ENCODE measurements at places on chromosomes 4 and X.

GRCh38 chrX:9525511-9526248 lies 60.8 kb downstream of the TBL1X start:
- DNase-seq: no peak

DNA sequence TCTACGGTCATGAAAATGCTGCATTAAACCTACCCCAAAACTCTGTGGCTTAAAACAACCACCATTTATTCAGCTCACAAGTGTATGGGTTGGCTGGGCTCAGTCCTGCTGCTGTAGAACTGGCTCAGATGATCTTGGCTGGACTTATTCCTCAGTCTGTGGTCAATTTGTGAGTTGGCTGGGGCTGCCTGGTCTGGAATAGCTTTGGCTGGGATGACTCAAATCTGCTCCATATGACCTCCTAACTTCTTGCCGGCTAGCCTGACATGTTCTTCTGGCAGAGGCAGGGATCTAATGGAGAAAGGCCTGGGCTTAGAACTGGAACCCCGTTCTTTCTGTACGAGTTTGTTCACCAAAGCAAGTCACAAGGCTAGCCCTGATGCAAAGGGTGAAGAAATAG lies 71.7 kb downstream of the CFAP299 start:
- peak; percentile 30 for DNase-seq

- no peak for DNase-seq
Observed at GRCh38 chr4:37082912-37083311, 161.6 kb upstream of the NWD2 start.

DNA sequence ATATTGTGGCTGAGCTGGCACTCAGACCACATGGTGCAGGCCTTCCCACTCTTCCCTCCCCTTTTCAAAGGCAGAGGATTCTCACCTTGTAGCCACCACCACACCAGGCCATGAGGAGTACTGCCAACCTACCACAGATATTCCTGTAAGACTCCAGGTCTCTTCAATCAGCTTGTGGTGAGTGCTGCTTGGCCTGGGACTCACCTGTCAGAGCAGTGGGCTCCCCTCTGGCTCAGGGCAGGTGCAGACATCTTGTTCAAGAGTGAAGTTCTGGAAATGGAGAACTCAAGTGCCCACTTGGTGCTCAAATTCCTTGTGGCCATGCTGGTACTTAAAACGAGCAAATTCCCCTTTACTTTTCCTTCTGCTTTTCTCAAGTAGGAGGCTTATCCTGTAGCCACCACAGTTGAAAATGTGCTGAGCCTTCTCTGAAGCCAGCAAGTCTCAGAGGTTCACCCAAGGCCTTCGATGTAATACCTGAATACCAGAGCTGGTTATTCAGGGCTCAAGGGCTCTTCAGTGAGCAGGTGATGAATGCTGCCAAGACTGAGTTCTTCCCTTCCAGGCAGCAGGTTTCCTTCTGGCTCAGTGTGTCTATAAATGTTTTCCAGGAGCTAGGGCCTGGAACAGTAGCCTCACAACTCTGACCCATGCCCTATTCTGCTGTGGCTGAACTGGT lies 212.9 kb downstream of the TEX13C start:
- DNase-seq: no peak

DNA sequence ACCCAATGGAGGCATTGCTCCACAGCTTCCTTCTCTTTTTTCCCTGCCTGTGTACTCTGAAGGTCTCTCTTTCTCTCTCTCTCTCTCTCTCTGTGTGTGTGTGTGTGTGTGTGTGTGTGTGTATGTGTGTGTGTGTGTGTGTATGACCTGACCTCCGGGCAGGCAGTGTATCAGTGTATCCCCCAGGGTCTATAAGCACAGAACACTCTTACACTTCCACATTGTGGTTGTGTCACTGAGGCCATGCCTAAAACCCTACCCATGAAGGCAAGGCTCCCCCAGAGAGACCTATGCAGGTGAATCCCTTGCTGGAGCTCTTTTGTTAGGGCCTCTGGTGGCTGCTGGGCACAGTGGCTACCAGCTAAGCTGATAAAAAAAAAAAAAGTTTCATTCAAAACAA lies 300.4 kb upstream of the BMP3 start:
- DNase-seq: no peak

GRCh38 chrX:151396042-151396824 lies 773 bp upstream of the VMA21 start:
- no peak for DNase-seq

- DNase-seq: peak; percentile 73
Observed at GRCh38 chr4:188432328-188432727, 293.1 kb downstream of the TRIML1 start.

DNA sequence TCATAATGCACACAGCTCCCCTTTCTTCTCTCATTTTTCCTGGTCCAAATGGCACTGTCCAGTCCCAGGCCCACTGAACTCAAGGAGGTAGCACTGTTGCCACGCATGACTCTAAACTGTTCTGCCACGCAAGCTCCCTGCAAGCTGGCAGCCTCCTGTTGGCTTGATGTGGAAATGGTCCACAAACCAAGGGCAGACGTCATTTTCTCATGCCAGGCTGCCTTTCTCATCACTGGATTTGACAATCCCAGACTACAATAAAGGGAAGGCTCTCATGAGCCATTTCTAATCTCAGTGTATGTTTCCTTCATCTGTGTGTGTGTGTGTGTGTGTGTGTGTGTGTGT lies 22.4 kb downstream of the OTOP1 start:
- no peak for DNase-seq

- no peak for DNase-seq
Observed at GRCh38 chr4:19735012-19735411, 516.7 kb upstream of the SLIT2 start.

GRCh38 chr4:138190452-138190858 lies 51.7 kb downstream of the SLC7A11 start:
- no peak for DNase-seq

DNA sequence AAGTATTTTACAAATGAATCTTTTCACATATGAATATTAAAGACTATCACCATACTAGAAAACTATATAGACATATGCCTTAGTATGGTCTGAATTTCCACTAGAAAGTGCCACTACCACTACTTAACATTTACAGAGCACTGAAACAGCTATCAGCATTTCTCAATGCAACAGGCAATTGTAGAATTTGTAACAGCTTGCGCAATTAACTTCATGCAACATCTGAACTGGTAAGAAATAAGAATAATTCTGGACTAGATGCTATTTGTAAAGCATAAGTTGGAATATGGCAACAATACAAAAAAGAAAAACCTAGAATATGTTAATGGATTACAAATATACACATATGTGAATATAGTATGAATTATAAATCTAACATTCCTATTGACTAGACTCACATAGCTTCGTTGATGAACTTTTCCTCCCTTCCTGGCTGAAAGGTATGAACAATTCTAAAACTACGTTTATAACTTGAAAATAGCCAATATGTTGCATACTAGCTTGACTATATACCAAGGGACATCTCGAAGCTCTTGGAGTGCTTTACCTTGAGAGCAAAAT lies 82.0 kb downstream of the ATP8A1 start:
- DNase-seq: no peak

DNA sequence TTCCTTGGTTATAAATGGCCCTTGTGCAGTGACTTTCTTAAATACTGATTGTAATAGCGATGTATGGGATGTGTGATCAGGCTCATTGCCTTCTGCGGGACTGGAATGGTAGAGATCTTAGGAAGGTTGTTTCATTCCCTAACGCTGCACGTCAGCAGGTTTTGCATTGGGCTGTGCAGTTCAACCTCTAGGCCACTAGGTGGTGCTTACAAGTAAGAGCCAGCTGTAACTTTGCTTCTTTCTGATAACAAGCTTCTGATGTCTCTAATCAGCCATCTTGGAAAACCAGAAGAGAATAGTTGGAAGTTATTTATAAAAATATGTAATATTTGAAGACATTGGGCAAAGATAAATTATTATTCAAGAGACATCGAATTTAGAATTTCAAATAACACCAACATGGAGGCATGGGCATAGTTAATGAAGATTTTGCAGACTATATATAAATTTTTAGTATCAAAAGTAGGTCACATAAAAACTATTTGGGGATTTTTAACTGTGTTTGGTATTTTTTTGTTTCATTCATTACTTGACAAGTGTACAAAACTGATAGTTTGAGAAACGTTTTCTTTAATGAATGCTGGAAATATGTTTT lies 339.7 kb upstream of the PCDH7 start:
- peak; percentile 52 for DNase-seq

- DNase-seq: peak; percentile 59
Observed at GRCh38 chr4:166675411-166675810, 558.9 kb downstream of the SPOCK3 start.

DNA sequence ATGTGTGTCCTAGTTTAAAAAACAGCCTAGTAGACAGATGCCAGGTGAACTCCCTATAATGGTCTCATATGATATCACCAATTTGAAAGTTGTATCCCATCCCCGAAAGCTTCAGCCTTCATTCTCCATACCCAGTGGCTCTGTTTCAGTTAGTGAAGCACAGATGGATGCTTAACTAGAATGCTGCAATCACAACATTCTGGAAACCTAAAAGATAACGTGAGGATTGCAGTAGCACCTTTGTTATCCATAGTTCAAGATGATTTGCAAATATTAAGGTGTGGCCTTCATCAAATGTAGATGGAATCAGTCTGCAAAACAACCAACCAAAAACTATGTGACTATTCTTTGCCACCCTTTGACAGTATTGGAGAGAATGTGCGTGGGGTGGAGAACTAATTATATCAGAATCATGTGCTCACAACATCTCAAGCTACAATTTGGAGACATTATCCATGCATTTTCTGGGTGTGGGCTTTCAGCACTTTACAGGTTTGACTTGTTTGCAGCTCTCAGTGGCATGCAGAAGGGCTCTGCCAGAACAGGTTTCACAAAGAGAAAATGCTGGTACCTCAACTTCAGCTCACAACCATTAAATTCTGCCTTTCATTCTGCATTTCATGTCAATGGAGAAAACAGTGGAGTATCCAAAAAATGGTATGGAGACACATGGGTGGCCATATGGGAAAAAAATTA lies 18.3 kb upstream of the PPID start:
- no peak for DNase-seq

- DNase-seq: no peak
Observed at GRCh38 chrX:9957743-9958142, 9.4 kb upstream of the CLDN34 start.

- DNase-seq: no peak
Observed at GRCh38 chrX:30577362-30577991, at the start of gene TASL. Gene TASL, minus strand, starts transcription at chrX:30577766. Its CDS starts 17,411 bp downstream, at chrX:30560355.

DNA sequence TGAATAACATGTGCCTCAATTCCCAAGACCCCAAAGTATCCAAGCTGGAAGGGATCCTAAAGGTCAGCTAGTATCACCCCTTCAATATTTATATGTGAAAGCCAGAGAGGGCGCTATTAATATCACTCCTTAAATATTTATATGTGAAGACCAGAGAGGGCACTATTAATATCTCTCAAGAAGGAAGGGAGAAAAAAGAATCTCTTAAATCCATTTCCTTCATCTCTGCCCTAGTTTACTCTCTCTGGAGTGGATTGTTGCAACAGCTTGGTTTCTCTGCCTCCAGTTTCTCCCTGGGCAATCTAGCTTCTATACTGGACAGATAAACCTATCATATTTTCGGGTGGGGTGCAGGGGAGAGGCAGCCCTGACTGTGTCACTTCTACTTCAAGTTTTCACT lies 31.6 kb upstream of the MSN start:
- DNase-seq: peak; percentile 5

- DNase-seq: peak; percentile 38
Observed at GRCh38 chr4:75723163-75724065, 963 bp upstream of the USO1 start.

- DNase-seq: peak; percentile 94
Observed at GRCh38 chr4:150237110-150237872, 159.0 kb downstream of the DCLK2 start.

DNA sequence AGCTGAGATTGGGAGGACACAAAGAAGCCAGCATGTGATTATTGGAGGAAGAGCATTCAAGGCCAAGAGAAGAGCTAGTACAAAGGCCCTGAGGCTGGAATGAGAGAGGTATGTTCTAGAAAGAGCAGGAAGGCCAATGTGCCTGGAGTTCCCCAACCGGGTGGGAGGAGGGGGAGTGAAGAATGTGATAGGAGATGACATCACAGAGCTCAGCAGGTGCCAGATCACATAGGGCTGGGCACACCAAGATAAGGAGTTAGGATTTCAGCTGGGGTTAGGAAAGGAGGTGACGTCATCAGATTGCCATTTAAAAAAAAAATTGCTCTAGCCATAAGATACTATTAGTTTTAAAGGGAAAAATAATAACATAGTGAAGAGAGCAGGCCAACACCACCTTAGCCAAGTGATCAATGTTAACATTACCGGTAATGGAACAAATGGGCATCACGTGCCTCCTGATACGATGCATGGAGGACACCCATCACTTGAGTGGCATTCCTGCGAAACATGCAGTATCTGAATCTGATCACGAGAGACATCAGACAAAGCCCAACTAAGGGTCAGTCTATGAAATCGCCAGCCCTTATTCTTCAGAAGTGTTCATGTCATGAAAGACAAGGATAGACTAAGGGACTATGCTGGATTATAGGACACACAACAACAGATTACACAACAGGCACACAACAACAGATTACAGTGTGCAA lies 344.3 kb downstream of the BCOR start:
- DNase-seq: no peak

GRCh38 chr4:159298502-159298901 lies 195.6 kb downstream of the RAPGEF2 start:
- DNase-seq: peak; percentile 85

GRCh38 chrX:154812341-154813101 lies 7.2 kb upstream of the MPP1 start:
- DNase-seq: no peak

- no peak for DNase-seq
Observed at GRCh38 chr4:5749568-5749967, 38.6 kb downstream of the EVC start.

DNA sequence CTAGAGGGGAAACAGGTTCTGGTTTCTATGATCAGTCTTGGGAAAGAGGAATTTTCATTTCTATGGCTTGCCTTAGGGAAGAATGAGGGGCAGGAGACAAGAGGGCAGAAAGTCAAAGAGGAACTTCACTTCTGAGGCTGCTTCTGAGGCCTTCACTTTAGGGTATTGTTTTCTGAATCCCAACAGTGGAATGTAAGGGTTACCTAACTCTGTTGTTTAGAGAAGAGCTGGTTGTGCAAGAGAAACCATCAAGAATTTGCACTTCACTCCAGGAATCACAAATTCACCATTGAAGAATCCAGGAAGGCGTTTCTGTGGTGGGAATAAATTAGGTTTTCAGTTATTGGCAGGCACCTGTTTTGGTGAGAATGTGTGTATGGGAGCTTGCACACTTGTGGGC lies 126.7 kb upstream of the AMOT start:
- DNase-seq: no peak

DNA sequence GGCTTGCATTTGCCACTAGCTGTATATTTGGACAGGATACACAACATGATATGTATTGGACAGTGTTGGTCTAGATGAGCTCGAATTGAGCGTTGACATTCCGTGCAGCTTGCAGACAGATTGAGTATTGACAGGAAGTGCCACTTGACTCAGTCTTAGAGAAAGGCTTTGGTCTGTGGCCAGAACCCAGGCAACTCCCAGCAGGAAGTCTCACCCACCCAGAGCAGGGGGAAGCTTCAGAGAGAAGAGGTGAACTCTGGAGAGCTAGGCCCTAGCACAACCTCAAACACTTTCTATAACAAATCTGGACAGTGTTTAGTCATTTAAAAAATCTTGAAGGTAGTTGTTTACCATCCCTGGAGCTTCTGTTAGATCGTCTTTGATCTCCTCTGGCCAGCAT lies 280.5 kb downstream of the FBXW7 start:
- peak; percentile 32 for DNase-seq

GRCh38 chr4:121564840-121565375 lies 131.9 kb downstream of the ANXA5 start:
- DNase-seq: peak; percentile 37

GRCh38 chrX:151176231-151176750 lies at the start of gene GPR50:
Gene GPR50, plus strand, starts transcription at chrX:151176584. Its CDS starts 138 bp downstream, at chrX:151176722.
- no peak for DNase-seq
